Osteocyte (in vitro differentiated cells): ENCODE measurements at places on chromosomes 16 and 17.

DNA sequence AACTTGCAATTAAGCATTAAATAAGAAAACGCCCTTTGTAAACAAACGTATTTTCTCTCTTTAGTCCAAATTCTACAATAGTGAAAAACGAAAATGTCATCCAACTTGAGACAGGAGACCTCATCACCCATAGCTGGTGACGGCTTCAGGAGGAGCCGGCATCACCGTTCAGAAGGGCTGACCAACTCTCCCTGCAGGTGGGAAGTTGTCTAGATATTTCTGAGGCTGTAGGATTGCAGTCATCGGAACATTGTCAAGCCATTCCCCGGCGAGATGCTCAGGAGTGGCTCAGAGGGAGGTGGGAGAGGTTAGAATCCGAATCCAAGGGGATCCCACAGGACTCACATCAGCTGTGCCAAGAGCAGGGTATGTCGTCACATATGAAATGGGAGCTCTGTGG, 76.7 kb downstream of the RBFOX3 start:
- DNase-seq = no peak

- DNase-seq = peak; percentile 19
Measured at GRCh38 chr16:87092958-87093357, 224.2 kb downstream of the C16orf95 start.

- DNase-seq = no peak
Measured at GRCh38 chr17:66667491-66668030, 167.4 kb upstream of the CACNG5 start.

DNA sequence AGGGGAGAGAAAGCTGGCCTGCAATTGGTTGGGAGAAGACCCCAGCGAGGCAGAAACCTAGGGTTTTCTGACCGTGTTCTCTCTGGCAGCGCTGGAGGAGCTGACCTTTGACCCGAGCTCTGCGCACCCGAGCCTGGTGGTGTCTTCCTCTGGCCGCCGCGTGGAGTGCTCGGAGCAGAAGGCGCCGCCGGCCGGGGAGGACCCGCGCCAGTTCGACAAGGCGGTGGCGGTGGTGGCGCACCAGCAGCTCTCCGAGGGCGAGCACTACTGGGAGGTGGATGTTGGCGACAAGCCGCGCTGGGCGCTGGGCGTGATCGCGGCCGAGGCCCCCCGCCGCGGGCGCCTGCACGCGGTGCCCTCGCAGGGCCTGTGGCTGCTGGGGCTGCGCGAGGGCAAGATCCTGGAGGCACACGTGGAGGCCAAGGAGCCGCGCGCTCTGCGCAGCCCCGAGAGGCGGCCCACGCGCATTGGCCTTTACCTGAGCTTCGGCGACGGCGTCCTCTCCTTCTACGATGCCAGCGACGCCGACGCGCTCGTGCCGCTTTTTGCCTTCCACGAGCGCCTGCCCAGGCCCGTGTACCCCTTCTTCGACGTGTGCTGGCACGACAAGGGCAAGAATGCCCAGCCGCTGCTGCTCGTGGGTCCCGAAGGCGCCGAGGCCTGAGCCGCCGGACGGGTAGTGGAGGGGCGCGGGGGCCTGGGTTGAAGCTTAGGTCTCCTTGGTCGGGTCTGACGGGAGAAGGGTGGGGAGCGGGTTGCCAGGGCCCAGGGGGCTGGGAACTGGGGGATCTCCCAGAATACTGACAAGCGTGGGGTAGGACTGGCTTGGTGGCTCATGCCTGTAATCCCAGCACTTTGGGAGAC, 7.4 kb upstream of the PYDC1 start:
- DNase-seq = no peak

DNA sequence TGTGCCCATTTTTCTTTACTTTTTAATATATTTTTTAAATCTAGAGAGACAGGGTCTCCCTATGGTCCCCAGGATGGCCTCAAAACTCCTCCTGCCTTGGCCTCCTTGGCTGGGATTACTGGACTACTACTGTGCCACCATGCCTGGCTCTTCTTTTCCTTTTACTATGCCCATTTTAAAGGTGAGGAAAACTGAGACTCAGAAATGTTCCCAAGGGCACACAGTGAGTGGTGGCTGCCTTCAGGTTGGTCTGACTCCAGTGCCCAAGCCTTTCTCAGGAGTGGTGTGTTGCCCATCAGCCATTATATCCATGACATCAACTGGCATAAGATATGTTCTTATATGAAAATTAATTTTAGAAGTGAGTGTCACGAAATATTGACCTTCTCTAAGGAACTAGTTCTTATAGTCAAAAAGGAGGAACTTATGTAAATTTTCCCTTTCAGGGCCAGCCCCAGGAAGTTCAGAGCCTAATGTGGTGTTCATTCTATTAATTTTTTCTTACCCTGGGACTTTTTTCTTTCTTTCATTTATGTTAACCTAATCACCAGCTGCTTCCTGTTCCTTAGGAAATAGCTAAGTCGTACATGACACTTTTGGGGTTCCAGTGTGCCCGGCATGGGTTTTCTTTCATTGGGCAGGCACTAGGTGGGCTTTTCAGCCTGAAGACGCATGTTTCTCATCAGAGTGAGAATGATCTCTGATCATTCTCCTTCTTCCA, 17.9 kb upstream of the SPN start:
- DNase-seq = no peak

GRCh38 chr16:65809627-65810026, 556.9 kb upstream of the CDH5 start:
- no peak for DNase-seq

- no peak for DNase-seq
Measured at GRCh38 chr17:82287013-82287867, 13.7 kb upstream of the CSNK1D start.

DNA sequence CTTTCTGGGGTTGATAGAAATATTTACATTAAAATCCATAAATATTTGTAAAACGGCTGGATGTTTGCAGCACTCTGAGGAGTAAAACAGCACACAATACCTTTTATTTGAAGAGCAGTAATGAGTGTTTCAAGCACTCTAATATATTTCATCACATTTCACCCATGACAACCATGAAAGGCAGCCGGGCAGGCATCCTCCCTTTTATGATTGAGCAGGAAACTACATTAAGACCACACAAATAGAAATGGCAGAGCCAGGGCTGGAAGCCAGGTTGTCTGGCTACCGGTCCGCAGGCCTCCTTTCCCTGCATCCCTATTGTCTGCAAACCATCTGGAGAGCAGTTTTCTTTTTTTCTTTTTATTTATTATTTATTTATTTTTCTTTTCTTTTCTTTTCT, 23.1 kb upstream of the GPRC5C start:
- DNase-seq = no peak

GRCh38 chr16:78696797-78697196, 597.3 kb downstream of the WWOX start:
- no peak for DNase-seq

GRCh38 chr16:49622421-49623402, 233.2 kb downstream of the ZNF423 start:
- peak; percentile 70 for DNase-seq

DNA sequence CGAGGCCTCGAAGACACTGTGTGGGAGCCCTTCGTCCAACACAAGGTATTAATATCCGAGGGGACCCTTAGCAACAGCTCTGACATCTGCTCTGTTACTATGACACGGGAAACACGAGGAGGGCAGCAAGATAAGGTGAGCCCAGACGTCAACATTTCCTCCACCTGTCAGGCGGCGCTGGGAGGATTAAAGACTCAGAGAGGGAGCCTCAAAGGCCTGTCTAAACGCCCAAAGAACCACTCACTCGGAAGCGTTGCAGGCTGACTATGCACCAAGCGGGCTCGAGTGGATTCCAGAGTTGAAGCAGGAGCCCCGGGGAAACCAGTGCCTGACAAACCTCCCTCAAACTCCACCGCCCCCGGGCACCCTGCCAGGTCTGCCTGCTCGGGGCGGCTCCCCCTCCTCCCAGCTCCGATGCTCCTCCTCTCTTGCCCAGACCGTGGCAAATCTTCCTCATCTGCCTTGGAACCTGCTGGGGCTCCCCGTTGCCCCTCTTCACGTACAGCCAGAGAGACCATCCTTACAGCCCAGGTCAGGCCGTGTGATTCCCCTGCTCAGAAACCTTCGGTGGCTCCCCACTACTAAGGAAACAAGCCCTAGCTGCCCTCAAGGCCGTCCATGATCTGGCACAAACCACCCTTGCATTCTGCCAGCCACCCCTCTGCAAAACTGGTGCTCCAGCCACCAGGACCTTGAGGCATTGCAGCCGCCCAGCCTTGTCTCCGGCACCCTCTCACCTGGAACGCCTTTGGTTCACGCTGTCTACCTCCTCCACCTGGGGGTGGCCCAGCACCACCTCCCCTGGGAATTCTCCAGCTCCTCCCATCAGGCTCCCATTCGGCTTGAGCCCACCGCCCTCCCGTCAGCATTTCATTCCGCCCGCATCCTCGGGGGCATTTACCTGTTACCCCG, 16.2 kb downstream of the RPH3AL start:
- no peak for DNase-seq

DNA sequence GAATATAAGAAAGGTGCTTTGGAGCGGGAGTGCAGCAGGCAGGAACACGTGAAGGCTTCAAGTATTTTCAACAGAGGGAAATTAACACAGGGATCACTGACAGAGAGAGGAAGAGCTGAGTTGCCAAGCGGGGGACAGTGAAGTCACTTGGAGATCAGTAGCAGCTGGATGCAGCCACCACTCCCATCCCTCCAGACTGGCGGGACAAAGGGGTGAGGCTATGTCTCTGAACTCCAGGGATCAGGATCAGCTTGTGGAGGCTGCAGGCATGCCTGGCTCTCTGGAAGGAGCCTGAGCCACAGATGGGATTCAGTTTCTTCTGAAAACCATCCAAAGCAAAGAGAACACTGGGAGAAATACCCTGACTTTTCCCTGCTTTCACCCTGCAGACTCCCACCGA, 113.7 kb upstream of the IRX3 start:
- no peak for DNase-seq

- DNase-seq = no peak
Measured at GRCh38 chr17:71057938-71058337, 888.6 kb downstream of the KCNJ2 start.

DNA sequence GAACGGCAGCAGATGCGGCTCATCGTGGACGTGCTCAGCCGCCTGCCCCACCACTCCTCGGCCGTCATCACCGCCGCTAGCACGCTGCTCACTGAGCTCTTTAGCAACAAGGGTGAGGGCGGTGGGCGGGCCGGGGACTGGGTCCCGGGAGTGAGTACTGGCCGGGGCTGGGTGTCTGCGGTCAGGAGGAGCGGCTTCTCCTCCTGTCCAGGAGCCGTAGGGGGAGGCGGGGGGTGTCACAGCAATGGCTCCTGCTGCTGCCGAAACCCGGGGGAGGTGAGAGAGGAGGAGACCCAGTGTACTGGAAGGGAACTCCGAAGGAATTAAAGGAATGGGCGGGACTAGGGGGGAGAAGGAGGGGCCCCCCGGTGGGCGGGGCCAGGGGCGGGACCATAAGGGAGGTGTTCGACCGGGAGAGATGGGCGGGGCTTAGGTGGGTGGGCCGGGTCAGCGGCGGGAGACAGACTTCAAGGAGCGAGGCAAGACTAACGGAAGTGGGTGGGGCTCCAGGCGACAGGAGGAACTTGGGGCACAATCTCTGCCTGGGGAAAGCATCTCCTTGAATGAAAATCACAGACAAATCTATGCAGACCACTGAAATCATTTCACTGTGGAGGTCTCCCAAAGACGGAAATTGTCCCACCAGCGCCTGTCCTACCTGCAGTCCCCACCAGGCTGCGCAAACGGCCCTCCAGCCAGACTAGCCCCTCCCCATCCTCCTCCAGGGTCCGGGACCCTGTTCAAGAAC, 2.4 kb downstream of the NAGS start:
- DNase-seq = peak; percentile 95

DNA sequence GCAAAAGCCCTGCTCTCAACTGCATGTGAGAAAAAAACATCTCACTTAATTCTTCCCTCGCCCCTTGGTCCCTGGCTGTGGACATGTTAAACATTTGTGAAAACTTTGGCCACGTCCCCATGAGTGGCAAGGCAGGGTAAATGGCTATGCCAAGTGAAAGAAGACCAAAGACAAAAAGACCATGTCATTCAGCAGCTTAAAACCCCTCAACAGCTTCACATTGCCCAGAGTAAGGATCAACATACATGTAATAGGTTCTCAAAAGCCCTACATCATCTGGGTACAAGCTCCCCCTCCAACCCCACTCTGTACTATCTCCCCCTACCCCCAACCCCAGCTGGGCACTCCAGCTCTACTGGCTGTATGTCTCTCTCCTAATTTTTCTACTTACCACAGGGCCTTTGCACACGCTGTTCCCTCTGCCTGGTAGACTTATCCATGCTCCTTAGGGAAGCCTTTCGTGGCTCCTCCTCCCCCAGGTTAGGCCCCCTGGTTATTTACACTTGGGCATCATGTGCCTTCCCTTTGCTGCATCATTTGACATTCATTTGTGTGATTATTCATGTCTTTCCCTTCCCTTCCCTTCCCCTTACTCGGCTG, 75.7 kb downstream of the NDE1 start:
- DNase-seq = no peak

DNA sequence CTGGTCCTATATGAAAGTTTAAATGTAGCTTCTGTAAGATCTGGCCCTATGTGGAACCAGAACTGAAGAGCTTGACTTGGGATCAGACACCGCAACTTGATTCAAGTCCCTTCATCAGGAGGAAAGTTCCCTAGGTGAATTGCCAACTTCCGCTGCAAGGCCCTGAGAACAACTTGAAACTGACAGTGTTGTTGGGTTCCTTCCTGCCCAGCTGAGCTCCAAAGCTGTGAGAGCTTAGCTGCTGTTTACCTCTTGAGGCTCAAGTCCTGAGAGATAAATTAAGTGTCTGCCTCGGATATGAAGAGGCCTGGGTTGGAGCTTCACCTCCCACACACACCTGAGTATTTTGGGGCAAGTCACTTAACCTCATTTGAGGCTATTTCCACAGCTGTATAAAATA, 44.7 kb downstream of the REXO5 start:
- no peak for DNase-seq

- DNase-seq = peak; percentile 91
Measured at GRCh38 chr16:2033057-2033908, 6.6 kb downstream of the NHERF2 start.

DNA sequence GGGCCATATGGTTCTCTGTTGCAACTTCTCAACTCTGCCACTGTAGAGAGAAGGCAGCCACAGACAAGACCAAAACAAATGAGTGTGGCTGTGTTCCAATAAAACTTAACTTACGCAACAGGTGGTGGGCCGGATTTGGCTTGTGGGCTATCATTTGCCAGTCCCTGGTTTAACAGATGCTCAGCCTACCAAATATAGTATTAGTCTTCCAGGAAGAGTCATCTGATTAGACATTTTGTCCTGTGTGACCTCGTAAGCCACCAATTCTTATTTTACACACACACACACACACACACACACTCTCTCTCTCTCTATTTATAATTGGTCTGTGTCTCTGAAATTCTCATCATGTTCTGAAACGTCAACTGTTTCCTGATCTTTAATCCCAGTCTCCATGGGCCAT, 245.9 kb downstream of the XYLT1 start:
- DNase-seq = no peak

DNA sequence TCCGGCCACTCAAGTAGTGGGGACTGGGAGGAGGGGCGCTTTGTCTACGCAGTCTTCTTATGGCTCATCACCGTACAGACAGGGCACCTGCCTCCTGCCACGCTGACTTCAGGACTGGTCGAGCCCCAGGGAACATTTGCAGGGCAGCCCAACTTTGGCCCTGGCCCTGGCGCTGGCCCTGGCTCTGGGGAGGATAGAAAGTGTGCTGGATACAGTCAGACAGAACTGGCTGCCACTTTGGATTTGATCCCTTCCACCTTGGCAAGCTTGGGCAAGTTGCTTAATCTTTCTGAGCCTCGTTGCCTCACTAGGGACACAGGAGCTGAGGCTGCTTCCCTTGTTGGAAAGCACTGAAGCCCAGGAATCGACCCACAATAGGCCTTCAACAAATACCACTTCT, 13.6 kb downstream of the LGALS9 start:
- no peak for DNase-seq

GRCh38 chr16:2795395-2796143, 2.7 kb upstream of the PRSS41 start:
- DNase-seq = no peak

- no peak for DNase-seq
Measured at GRCh38 chr16:88773812-88774291, 11.2 kb downstream of the PIEZO1 start.
